Stimulated activated CD8-positive, alpha-beta memory T cell treated with anti-CD3 and anti-CD28 coated beads, Interleukin-2, amount 100 ng/mL, for 1 hour (primary cell): ENCODE measurements at places on chromosomes 7 and 10.

GRCh38 chr7:14999331-14999730 lies 96.8 kb upstream of the DGKB start:
- no peak for DNase-seq

DNA sequence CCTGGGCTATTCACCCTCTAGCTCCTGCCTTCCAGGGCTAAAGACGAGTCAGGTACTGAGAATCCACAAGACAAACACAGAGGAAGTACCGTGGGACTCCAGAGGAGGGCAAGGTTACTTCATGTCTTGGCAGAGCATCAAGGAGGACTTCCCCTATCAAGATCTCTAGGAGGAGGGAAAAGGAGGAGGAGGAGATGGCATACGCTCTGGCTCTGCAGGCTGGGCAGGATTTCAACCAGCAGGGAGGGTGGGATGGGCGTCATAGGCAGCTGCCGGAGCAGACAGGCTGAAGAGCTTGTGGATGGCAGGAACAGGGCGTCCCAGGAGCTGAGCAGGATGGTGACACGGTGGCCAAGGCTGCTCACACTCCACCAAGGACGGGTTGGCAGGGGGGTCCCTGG lies 21.3 kb downstream of the MDH2 start:
- no peak for DNase-seq

DNA sequence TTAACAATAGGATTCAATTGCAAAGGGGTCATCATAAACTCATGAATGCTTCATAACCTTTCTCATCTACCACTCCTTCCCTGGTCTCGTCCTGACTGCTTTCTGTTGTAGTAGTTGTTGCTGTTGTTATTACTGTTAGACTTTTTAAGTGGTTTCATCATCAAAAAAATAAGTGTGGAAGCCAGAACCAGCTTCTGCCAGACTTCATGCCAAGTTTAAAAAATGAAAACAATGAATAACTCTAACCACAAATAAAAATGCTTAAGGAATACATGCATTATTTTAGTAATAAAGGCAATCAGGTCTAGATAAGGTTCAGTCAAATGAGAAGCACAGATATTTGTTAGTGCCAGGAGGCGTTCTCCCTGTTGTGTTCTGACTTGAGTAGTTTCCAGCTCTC lies 85.4 kb downstream of the PCLO start:
- DNase-seq = no peak

- no peak for DNase-seq
These were observed 57.6 kb downstream of the PCLO start for GRCh38 chr7:83105063-83105462.

DNA sequence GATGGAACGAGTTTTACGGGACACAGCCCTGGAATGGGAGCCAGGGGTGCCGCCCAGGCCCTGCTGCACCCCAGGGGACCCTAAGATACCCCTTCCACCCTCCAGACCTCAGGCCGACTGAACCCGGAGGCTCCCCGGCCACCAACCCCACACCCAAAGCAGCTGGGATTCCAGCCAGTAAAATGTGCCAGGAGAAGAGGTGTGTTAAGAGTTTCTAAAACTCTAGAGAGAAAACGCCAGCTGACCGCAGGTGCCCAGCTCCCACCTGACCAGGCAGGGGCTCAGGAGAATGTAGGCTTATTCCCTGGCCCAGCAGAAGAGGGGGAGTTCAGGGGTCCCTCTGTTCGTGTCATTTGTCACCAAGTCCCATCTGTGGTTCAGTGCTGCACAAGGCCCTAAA lies 17.5 kb downstream of the NUDT1 start:
- DNase-seq = no peak

DNA sequence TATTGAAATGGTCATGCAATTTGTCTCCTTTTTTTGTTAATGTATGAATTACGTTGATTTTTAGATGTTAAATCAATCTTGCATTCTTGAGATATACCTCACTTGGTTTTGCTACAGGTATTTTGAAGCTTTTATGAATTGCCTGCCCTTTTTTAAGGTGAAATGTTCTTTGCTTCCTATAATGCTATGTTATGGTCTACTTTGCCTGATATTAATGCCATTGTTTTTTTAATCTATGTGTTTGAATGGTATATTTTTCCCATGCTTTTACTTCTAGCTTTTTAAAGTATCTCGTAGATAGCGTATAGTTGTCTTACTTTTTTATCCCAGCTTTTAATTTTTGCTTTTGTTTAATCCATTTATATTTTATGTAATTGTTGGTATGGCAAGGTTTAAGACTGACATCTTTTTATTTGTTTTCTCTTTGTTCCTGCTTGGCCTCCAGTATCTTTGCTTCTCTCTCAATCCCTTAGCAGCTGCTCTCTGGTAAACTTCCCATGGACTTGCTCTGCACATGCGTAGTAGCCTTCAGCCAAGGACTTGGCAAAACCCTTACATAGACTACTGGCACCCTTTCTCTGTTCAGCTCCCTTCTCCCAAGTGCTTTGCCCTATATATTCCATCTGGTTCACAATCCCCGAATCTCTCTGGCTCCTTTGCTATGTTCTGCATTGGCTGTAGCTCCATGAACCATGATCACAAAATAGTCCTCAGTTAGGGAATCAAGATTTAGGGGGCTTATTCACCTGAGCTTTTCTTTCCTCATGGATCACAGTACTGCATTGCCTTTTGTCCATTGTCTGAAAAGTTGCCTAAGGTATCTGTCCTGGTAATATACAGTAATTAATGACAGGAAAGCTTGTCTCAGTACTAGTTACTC lies 8.4 kb downstream of the TRIM24 start:
- DNase-seq = no peak

DNA sequence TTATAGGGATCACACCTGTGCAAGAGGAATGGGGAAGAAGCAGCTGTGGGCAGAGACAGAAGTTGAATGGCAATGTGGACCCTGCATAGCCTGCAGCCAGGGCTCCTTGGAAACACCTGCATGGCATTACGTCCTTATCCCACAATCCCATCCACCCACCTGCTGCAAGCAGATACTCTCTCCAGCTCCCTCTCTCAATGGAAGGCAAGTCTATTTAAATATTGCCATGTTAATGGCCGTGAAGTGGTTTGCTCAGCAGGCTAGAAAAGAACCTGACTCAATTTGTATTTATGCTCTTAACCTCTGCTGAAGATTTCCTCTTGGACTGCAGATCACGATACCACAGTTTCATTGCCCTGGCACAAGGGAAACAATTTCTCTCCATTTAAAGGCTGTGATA lies 417.0 kb downstream of the TYW1 start:
- no peak for DNase-seq

DNA sequence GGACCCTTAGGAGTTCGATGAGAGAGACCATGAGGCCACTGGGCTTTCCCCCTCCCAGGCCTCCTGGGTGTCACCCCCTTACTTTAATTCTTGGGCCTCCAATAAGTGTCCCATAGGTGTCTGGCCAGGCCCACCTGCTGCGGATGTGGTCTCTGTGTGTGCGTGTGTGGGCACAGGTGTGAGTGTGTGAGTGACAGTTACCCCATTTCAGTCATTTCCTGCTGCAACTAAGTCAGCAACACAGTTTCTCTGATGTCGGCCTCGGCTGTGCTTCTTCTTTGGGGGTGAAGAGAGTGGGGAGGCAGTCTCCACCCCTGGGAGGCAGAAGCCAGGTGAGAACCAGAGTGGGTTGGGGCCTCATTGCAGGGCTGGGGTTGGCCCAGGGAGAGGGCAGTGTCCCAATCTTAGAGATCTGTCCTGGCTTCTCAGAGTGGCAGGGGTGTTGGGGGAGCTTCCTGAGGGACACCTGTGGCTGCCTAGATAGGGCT lies 1.5 kb downstream of the PVRIG start:
- peak; percentile 29 for DNase-seq

DNA sequence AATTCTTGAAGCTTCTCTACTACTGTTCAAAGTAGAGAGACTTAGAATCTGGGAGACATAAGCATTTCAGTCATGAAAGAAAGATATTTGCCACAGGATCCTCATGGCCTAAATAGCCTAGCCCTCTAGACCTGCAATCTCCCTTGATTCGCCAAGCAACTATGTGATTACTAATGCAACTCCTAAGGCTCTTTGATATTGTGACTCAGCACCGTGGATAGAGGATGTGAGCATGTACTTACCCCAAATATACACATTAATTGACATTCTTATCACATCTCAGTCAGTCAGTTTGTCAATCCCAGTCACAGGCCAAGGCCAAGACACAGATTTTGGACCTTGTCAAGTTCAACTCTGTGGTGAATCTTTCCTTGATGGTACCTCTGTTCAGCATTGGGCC lies 42.6 kb downstream of the GPR37 start:
- no peak for DNase-seq

DNA sequence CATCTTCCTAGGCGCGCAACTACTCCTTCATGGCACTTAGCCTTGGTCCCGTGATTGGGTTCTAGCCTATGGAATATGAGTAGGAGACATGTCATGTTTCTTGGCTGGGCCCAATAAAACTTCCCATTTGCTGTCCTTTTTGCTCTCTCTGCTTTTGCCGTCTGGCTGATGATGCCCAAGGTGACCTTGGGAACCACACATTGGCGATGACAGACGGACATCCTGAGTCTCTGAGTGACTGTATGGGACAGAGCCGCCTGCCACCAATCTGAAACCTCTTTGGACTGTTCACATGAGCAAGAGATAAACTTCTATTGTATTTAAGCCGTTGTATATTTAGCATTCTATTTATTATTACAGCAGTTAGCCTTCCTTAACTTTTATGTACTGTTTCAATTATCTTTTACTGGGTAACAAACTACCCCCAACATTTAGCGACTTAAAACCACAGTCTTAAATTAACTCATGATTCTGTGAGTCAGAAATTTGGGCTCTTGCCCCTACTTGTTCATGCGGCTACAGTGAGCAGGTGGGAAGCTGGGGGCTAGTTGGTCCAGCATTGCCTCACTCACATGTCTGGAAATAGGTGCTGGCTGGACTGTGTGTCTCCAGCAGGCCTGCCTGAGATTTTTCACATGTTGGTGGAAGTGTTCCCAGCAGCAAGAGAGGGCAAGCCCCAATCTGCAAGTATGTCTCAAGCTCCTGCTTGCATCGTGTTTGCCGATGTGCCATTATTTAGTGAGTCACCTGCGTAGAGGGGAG lies 71.7 kb downstream of the NOD1 start:
- DNase-seq = no peak

DNA sequence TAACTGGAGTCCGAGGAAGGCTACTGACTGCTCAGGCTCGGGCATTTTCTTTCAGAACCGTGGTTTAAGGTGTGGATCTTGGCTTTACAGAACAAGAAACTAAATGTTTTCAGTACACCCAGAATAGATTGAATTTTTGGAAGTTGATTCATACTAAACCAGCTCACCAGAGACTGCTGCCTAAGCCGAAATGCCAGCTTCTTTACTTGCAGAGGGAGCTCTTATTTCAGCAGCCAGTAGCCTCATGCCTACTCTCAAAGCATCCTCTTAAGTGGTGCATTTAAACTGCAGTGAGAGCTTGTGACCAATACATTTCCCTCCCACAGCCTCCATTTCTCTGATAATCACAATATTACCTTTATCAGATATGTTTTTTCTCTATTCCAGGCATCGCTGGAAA lies 615.1 kb downstream of the SUGCT start:
- no peak for DNase-seq

- DNase-seq = no peak
These were observed 12.0 kb upstream of the EBLN1 start for GRCh38 chr10:22229802-22230157.
